ENCODE measurements at places on chromosomes 11 and 22. TPM values are rescaled to one million over a fixed set of nuclear protein-coding genes. Genes with fewer than 3 reads are reported as not detected.

PRDM11 gene
- total RNA-seq, result 6.3 TPM

- DNase-seq, result no peak
These were observed 69.7 kb upstream of the RASD2 start for GRCh38 chr22:35470903-35471321.

GRCh38 chr11:14253840-14254239 is 105.1 kb downstream of the RRAS2 start:
- no peak for DNase-seq

DNA sequence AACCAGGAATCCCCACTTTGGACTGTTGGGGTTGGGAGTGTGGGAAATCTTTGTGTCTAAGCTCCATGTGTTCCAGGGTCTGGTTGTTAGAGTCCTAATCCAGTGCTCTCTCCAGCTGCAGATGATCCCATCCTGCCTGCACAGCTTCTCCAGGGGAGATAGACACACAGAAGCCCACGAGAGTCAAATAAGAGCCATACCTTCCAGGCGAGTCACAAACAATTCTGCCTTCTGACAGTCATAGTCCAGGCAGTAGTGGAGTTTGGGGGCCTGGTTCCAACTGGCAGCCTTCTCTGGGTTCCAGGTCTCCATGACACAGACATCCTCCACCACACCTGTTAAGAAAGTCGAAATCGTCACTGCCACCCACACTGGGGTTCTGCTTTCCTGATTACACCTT is 32.1 kb downstream of the SYT13 start:
- no peak for DNase-seq

Measured in PC-3 (cell line).